ENCODE measurements at places on chromosomes 16 and 17.

- DNase-seq = peak; percentile 71
Observed at GRCh38 chr17:38663125-38663751, 11.5 kb downstream of the EPOP start.

- DNase-seq = no peak
Observed at GRCh38 chr17:27545562-27546229, 85.3 kb upstream of the LGALS9 start.

DNA sequence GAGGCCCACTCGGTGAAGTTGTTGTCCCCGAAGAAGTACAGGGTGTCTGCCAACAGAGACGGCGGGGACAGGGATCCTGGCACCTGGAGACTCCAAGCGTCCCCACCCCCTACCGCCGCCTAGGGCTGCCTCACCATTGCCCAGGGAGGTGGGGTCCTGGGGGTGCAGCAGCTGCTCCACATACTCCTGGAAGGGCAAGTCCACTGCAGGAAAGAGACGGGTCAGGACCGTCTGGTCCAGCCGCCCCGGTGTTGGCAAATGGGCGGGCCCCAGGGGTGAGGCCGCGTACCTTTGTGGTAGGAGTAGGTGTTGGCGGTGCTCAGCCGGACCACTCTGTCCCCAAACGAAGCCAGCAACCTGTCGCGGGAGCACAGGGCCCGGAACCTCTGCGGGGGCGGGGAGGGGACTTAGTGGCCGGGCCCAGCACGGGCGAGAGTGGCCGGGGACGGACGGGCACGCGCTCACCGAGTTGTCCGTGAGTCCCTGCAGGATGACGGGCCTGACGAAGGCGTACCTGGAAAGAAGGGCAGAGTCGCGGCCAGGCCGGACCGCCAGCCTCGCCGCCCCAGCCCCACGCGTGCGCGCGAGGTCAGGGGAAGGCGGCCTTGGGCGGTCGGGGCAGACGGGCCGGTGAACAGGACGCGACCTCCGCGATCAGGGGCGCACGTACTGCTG is 601 bp downstream of the JMJD8 start:
- DNase-seq = no peak

DNA sequence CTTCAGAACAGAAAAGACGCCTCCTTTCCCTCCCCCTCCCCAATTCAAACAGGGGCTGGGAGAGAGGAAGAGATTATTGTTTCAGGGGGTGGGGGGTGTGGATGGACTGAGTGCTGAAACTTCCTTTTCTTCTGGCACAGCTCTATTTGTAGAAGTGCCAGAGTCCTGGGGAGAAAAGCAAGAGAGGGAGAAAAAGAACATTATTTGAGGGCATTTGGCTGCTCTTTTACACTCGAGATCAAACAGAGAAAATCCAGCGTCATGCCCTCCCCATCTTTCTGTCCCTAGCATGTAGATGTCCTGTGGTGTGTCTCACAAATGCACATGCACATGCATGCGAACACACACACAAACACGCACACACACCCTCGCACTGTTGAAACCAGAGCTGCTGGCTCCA is 13.0 kb downstream of the ARL4D start:
- DNase-seq = no peak

- no peak for DNase-seq
Observed at GRCh38 chr16:22882981-22883380, 69.0 kb downstream of the HS3ST2 start.

- no peak for DNase-seq
Observed at GRCh38 chr16:49556249-49556605, 182.6 kb downstream of the C16orf78 start.

- DNase-seq = peak; percentile 91
Observed at GRCh38 chr16:1308977-1309885, at the start of gene UBE2I. Gene UBE2I (plus strand): TSS chr16:1309636. CDS start chr16:1314031, 4,395 bp downstream.

- DNase-seq = no peak
Observed at GRCh38 chr16:11400076-11400475, 54.8 kb downstream of the RMI2 start.
